ENCODE measurements at places on chromosomes 12 and 14.

DNA sequence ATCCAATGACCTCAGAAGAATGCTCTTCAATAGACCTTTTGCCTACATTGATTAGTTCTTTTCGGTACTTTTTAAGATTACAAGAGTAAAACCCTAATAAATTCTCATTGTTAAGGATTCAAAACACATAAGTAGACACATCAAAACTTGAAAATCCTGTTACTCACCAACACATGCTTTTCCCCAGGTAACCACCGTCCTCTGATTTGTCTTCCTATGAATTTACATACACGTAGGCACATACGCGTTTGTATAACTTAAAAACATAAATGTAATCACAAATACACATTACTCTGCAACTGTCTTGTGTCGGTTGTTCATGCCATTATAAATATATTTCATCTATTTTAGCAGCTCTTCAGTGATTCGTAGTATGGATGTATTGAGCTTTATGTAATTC lies 910 bp upstream of the WASHC4 start:
- no peak for DNase-seq

DNA sequence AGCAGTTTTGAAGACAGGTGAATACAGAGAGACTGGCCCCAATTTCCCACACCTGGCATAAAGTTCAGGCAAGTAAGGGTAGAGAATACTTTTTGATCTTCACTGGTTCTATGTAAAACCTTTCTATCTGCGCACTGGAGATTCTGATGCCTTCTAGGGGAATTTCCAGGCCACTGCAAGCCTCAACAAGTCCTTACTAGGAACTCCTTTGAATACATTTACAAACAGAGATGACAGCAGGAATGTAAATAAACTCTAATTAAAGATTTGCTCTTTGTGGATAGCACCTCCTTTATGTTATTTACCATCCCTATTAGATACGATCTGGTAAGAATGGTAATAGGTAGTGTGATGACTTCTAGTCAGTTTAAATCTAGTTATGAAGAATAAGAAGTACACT lies 69.2 kb downstream of the NTN4 start:
- DNase-seq, result no peak

- DNase-seq, result no peak
Observed at GRCh38 chr12:94872007-94872653, 131.4 kb downstream of the NDUFA12 start.

GRCh38 chr12:55715833-55716581 lies at the start of gene BLOC1S1:
Gene BLOC1S1 (plus strand): TSS chr12:55716046. CDS start chr12:55716052, 6 bp downstream.
- DNase-seq, result peak; percentile 93

- DNase-seq, result peak; percentile 24
Observed at GRCh38 chr12:45122768-45123380, 72.0 kb upstream of the DBX2 start.

- no peak for DNase-seq
Observed at GRCh38 chr14:30362369-30363218, 196.4 kb upstream of the G2E3 start.

Data from NCI-H774 (cell line).